ENCODE measurements at places on chromosomes 6 and 20.

DNA sequence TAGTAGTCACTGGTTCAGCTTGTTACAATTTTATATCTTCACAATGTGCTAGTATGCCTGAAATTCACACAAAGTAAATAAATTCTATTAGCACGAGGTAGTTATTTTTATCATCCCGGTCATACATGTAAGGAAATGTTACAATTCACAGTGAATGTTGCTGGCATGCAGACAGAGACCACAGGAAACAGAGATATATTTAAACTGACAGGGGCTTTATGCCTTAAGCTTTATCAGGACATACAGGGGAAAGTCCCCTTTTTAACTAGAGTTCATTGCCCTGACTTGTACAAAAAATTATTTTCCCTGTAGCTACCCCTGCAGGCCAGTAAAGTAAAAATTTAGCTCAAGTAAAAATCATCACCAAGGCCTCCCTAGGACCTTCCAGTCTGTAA, 712.0 kb upstream of the NRSN1 start:
- DNase-seq: no peak

- DNase-seq: no peak
These were observed 77.1 kb upstream of the ADTRP start for GRCh38 chr6:11855743-11856142.

- DNase-seq: no peak
These were observed 54.9 kb downstream of the RPP40 start for GRCh38 chr6:4948781-4949450.

DNA sequence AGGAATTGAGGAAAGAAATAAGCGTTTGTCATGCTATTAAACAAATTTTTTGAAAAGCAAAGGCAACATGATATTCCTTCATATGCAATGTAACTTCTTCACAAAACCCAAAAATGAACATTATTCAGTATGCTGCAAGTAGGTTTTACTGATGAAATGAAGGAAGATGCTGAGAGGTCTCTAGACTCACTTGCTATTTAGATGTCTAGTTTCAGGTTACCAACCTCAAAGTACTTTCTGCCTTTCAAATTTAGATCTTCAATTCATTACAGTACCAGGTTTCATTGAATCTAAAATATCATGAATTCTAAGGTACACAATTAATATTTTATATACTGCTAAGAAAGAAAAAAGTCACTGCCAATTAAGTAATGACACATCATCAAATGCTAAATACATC, 39.9 kb downstream of the MYO6 start:
- DNase-seq: no peak

DNA sequence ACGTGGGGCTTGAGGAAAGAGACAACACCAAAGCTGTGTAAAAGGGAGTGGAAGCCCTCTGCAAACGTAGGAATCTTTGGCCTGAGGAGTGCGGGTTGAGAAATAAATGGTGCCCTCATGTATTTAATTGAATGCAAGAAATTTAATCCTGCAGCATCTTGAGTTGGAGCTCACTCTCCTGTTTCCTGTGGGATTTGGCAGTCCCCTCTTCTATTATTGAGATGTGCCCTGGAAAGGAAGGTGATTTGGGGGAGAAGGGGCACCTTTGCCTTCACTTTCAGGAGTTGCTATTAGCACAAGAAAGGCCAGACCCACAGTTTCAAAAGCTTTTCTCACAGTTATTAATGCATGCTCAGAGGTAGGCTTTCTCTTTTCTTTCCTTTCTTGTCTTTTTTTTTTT, 201.4 kb upstream of the HDDC2 start:
- no peak for DNase-seq

DNA sequence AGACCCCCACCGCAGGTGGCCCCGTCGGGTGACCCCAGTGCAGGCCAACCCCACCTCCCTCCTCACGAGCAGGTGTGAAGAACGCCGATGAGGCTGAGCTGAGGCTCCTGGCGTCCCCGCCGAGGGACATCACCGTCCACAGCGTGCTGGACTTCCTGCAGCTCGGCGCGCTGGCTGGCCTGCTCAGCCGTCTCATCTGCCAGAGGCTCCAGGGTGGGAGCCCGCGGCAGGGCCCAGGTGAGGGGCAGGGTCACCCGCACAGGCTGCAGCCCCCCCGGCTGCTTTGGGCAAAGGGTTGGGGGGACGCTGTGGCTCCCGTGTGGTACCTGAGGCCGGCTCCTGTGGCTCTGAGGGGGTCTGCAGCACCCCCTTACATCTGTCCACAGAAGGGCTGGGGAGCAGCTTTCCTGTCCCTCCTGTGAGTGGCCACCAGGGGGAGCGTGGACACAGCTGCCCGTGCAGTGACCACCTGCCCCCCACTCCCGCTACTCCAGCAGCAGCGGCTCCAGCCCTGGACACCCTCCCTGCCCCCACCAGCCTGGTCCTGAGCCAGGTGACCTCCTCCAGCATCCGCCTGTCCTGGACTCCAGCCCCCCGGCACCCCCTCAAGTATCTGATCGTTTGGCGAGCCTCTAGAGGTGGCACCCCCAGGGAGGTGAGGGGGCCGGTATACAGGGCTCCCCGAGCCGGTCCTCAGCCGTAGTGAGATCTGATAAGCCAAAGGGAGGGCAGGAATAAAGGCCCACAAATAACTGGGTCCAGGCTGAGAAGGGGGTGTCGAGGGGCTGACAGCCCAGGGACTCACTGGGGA, 16.5 kb downstream of the COL20A1 start:
- peak; percentile 91 for DNase-seq

DNA sequence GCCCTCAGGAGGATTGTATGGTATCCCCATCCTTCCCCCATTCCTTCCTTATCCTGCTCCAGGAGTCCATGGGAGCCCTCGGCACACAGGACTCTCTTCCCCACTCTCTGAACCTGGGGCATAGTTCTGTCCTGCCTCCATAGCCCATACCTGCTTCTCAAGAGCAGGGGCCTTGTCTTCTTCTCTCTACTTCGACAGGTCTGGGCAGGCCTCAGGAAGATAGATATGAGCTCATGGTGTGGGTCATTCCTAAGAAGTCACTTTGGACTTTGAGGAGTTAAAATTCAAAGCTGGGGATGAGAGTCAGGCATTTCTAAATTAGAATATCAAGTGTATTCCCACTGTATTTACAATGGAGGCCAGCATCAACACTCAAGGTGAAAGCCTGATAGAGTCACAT, 8.4 kb upstream of the ADA start:
- DNase-seq: no peak

- no peak for DNase-seq
These were observed 47.5 kb upstream of the CRISP1 start for GRCh38 chr6:49913636-49914375.

DNA sequence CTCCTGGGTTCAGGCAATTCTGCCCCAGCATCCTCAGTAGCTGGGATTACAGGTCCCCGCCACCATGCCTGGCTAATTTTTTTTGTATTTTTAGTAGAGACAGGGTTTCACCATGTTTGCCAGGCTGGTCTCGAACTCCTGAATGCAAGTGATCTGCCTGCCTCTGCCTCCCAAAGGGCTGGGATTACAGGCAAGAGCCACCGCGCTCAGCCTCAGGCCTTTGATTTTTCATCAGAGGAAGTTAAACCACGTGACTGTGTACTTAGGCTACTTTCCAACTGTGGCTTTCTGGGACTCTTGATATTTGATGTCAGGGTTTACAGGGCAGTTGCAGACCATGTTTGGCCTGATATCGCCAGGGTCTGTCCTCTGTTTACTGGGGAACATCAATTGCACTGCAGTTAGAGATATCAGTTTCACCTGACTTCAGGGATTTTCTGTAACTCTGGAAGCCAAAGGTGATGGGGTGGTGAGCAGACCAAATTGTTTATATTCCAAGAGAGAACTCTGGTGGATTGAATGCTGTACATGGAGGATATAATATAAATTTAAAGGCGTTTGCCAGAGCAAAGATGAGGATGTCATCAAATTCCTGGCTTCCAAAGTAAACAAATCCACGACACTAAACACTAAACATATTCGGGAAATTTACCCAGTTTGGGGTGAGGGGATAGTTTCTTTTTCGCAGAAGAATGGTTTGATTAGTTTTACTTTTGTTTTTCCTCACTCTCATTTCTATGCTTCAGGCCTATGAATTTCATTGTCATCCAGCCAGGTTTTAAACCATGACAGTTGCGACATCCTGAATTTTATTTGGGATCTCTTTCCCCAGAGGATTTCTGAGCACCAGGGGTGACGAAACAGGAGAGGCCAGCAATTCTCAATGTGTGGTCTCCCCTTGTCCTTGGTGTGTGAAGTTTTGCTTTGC, 4.2 kb downstream of the PSMF1 start:
- DNase-seq: no peak

DNA sequence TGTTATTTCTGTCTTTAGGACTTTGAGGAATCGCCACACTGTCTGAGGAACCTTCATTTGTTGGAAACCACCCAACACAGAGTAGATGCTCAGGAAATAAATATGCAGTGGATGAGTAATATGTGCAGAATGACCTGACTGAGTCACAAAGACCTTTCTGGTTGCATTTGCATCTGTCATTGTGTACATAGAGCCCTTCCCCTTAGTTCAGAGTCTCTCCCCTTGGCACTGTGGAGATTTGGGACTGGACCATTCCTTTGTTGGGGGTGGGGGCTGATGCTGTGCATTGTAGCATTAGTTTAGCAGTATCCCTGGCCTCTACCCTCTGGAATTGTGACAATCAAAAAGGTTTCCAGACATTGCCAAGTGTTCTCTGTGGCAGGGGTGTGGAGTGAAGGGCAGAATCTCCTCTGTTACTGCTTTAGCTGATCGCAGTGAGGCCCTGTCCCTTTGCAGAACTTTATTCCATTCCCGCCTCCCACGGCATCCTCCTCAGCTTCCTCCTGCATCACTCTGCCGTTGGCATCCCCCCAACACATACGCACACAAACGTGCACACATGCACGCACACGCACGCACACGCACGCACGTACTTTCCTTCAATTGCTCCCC, 64.5 kb downstream of the EYA2 start:
- DNase-seq: peak; percentile 38

GRCh38 chr20:64029293-64030117, 6.5 kb upstream of the C20orf204 start:
- no peak for DNase-seq

GRCh38 chr6:82589509-82590206, 226.0 kb downstream of the TPBG start:
- DNase-seq: peak; percentile 16

GRCh38 chr6:28794175-28795002, 129.4 kb downstream of the TRIM27 start:
- no peak for DNase-seq

DNA sequence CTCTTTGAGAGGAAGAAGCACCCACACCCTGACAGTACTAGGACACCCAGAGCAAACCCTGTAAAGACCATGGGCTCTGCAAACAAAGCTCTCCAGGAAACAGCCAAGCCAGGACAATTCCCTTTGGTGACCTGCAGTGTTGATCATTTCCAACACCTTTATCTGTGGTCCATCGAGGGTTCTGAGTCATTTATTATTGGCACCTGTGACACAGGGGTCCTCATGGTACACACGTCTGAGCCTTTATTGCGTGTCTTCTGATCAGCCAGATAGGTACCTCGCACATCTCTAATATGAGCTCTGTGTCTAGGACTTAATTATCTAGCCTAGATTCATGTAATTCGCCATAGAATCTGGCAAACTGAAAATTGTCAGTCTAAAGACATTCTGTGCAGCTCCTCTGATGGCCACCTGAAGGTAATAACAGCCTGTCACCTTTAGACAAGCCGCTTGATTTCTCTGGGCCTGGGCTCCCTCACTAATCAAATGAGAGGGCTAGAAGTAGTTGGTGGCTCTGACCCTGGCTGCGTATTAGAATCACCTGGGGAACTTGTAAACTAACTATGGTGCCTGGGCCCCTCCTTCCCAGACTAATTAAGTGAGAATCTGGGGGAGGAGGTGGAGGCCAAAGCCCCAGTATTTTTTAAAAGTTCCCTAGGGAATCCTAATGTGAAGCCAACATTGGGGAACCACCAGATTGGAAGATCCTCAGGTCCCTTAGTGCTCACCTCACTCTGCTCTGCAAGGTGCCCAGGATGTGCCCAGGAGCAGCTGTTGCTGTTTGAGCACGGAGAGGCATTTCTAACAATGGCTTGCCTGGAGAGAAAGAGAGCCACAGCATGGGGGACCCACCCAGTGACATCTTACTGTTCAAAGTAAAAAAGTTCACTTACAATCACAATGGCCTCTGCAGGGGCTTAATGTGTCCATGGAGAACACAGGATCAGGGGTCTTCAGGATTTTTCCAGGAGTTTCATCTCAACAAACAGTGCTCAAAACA, 122.0 kb upstream of the ARID1B start:
- no peak for DNase-seq

GRCh38 chr20:50883856-50884255, 47.4 kb downstream of the ADNP start:
- no peak for DNase-seq

DNA sequence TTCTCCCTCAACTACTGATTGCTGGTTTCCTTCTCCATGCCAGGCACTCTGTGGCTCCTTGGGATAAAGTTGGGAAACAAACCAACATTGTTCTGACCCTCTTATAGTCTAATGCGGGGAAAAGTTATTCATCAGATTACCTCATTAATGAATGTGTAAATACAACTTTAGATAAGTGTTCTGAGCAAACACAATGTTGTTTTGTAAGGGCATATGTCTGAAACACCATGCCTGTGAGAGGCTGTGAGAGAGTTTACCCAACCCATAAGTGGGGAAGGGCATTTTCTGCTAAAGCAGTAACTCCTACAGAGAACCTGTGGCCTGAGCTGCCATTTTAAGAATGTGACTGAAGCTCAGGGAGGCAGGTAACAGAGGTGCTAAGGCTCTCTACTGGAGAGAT, 283.5 kb downstream of the KHDC1L start:
- DNase-seq: no peak

GRCh38 chr6:14748679-14749078, 497.2 kb upstream of the JARID2 start:
- no peak for DNase-seq

- DNase-seq: no peak
These were observed 129.3 kb upstream of the UST start for GRCh38 chr6:148617530-148617929.

- no peak for DNase-seq
These were observed 224.9 kb downstream of the ANKRD60 start for GRCh38 chr20:58003525-58003924.

GRCh38 chr20:13158369-13158768, 62.7 kb upstream of the ISM1 start:
- no peak for DNase-seq

GRCh38 chr6:117974914-117975627, 68.0 kb downstream of the SLC35F1 start:
- no peak for DNase-seq

DNA sequence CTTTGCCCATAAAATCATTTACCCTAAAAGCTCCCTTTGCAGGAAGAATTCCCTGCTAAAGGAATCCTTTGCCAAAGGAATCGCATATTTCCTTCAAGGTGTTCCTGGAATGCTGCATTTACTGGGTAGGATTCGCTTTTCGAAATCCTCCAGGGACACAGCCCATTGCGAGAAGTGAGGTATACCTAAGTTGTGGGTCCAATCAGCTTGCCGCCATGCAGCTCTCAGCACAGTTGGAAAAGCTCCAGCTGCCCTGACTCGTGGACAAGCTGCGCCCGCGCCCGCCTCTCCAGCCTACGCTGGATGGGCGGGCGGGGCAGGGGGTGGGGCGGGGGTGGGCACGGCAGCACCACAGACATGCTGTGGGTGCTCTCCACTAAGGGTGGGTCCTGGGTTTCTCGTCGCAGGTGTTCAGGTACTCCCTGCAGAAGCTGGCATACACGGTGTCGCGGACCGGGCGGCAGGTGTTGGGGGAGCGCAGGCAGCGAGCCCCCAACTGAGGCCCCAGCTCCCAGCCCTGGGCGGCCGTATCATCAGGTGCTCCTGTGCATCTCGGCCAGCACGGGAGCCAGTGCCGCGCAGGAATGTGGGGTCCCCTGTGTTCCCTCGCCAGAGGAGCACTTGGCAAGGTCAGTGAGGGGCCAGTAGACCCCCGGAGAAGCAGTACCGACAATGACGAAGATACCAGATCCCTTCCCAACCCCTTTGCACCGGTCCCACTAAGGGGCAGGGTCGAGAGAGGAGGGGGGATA, 1.4 kb downstream of the NNAT start:
- DNase-seq: no peak

Measured in 8988T (cell line).